ENCODE measurements at places on chromosomes 4 and X.

- no peak for DNase-seq
Measured at GRCh38 chrX:44785652-44786051, 58.2 kb upstream of the DUSP21 start.

- no peak for DNase-seq
Measured at GRCh38 chrX:82816001-82816400, 692.1 kb upstream of the POU3F4 start.

GRCh38 chr4:140220058-140220457 lies 66.1 kb upstream of the MAML3 start:
- no peak for DNase-seq

DNA sequence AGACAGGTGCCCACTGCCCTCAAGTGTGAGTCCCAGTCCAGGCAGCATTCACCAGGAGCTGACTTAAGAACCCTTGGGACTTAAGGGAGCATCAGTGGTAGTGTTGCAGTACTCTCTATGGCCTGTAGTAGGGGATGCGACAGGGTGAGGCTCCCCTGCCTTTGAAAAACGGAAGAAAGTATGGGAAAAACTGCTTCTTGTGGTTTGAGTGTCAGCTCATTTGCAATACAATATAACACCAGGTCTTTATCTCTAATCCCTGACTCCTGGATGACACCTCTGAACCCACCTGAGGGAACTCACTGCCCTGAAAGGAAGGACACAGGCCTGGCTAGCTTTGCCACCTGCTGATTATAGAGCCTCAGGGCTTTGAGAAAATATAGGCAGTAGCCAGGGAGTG lies 176.0 kb downstream of the SMARCA1 start:
- DNase-seq: no peak

DNA sequence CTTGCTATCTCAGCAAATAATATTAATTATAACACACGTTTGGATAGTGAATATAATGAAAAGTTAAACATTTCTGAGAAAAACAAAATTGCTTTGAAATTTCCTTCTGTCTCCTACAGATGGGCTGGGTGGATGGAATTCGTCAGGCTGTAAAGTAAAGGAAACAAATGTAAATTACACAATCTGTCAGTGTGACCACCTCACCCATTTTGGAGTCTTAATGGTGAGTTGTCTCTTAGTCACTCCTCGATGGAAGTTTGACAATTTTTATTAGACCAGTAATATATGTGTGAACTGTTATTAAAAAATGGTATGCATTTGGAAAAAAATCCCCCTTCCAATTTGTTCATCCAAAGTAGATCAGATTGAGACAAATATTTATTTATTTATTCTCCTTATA lies 92.5 kb upstream of the BRS3 start:
- DNase-seq: no peak

GRCh38 chr4:163694385-163694784 lies 199.9 kb downstream of the TMA16 start:
- DNase-seq: no peak

DNA sequence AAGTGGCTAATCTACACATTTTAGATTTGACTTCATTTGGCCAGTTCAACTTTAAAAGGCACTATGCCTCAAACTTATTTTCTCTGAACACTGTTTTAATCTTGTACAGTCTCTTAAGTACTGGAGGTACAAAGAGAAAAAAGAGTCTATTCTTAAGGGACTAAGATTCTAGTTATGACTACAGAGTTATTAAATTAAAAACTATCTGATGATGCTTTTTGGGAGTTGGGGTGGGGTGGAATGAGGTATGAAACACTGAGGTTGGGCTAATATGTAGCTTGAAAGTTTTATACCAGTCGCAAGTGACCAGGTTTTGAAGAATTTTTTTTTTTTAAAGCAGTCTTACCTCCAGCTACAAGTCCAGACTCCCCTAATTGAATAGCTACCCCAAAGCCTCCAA lies 17.7 kb upstream of the GPR34 start:
- no peak for DNase-seq

DNA sequence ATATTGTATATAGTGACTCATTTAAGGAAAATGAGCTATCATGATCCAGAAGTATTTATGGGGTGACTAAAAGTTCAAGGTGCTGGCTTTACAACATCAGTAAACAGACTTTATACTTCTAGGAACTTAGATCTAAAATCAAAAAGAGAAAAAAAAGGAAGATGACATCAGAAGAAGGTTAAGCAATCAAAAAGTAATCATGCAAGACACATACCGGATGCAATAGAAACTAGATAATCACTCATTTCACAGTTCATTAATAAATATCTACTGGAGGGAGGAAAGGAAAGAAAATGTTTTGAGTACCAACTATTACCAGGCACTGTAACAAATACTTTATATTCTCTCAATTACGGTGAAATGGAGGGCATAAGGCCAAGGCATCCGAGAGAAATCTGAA lies 276.4 kb downstream of the SPRY1 start:
- DNase-seq: no peak

DNA sequence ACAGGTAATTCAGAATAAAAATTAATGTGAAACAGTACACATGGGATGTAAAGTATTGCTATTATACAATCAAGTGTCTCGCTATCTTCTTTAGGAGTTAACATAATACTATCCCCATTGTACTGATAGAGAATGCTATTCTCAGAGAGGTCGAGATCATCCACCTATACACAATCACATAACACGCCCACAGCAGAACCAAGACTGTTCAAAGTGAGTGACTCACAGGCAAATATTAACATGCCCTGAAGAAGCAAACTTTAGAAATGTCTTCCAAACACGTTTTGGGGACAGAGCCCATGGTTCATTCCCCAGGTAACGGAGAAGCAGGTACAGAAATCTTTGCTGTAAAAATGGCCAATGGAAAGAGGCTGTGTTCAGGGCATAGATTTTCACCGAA lies 50.1 kb upstream of the PHKA2 start:
- no peak for DNase-seq

DNA sequence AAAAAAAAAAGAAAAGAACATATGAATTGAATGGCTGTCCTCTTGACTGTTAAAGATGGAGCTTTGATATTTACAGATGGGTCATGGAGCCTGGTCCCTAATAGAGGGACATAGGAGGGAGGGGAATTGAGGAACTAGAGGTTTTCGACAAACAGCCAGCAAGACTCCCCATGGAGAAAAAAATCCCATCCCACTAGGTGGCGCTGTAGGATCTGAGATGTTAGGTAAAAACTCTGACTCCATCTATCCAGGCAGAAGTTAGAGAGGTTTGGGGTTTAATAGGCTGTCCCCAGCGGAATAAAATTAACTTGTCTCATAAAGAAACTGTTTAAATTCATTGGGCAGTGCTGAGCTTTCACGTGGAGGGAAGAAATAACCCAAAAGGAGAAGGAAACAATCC lies 45.9 kb downstream of the HMGB2 start:
- no peak for DNase-seq

DNA sequence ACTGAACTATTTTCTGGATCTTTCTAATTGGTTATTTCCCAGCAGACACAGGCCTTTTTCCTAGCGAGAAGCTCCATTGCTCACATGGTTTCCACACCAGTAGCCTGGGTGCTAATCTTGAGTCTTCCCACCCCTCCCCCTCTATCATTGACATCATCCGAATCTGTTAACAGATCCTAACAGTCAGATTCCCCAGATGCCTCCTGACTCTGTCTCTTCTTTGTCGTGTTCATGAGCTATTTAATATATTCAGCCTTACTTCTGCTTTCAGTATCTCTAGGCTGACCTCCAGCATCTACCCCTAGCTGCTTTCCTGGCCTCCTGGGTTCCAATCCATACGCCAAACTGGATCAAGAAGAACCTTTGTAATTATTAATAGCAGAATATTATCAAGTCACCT lies 85.0 kb downstream of the CLNK start:
- DNase-seq: no peak

DNA sequence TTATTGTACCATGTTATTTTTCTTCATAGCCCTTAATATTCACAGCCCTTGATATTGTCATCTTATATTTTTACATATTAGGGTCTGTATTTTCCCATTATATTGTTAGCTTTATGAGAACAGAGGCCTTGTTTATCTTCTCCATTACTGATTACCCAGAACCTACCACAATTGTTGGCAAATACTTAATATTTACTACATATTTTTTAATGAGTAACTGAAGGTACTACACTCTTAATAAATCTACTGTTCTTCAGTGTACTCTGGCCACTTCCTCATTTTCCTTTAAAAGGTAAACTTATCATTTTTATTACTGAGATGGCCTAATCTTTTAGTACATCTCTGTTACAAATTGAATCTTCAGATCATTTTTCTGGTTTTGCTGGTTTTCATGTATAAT lies 133.5 kb downstream of the COL4A5 start:
- no peak for DNase-seq

DNA sequence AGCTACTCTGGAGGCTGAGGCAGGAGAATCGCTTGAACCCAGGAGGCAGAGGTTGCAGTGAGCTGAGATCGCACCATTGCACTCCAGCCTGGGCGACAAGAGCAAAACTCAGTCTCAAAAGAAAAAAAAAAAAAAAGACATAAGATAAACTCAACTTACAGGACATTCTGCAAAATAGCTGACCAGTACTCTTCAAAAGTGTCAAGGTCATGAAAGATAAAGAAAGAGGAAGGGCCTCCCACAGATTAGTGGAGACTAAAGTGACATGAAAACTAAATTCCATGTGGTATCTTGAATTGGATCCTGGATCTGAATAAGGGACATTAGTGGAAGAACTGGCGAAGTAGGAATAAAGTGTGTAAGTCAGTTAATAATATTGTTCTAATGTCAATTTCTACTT lies 63.3 kb downstream of the ZNF182 start:
- no peak for DNase-seq

GRCh38 chr4:142352712-142353111 lies 493.4 kb downstream of the INPP4B start:
- DNase-seq: no peak

GRCh38 chr4:3780347-3781171 lies 14.4 kb downstream of the ADRA2C start:
- no peak for DNase-seq

- no peak for DNase-seq
Measured at GRCh38 chr4:73662709-73663546, 42.7 kb upstream of the RASSF6 start.

GRCh38 chr4:38752372-38752940 lies 30.3 kb downstream of the TLR10 start:
- no peak for DNase-seq

DNA sequence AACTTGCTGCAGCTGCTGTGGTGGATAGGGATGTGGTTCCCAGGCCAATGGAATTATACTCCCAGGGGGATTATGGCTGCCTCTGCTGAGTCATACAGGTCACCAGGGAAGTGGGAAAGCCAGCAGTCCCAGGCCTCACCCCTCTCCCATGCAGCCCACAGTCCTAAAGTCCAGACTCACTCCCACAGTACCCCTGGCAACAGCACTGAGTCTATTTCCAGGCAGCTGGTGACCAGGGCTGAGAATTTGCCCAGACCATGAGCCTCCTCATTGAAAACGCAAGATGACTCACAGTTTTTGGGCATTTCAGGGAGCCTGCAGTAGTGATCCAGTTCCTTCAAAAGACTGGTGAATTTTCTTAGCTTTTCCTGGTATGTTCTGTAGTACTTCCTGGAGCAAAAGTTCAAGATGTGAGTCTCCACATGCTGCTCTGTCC lies 137.6 kb downstream of the NPNT start:
- no peak for DNase-seq

- no peak for DNase-seq
Measured at GRCh38 chr4:123841447-123842121, 445.0 kb downstream of the SPRY1 start.

DNA sequence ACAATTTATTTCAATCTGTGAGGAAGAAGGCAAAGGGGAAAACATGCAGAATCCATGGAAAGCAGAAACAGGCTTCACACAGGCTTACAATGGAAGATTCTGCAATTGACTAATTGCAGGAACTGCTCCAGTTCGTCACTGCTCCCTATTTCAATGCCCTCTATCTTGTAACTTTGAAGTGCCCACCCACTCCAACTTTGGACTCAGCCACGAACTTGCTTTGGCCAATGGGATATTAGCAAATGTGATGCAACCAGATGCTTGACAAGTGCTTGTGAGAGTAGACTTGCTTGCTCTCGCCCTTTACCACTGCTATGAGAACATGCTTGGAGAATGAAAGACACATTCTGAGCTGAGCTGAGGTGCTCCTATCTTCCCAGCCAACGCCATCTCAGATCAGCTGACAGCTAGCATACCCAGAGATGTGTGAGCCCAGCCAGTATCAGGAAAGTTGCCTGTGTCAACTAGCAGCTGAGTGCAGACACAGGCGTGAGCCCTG lies 105.7 kb upstream of the PTCHD1 start:
- no peak for DNase-seq

Measured in C1 segment of cervical spinal cord (tissue), 14 donors.